ENCODE measurements at places on chromosomes 1 and 21.

GRCh38 chr1:119324198-119324597 is 44.4 kb upstream of the HAO2 start:
- DNase-seq = no peak

DNA sequence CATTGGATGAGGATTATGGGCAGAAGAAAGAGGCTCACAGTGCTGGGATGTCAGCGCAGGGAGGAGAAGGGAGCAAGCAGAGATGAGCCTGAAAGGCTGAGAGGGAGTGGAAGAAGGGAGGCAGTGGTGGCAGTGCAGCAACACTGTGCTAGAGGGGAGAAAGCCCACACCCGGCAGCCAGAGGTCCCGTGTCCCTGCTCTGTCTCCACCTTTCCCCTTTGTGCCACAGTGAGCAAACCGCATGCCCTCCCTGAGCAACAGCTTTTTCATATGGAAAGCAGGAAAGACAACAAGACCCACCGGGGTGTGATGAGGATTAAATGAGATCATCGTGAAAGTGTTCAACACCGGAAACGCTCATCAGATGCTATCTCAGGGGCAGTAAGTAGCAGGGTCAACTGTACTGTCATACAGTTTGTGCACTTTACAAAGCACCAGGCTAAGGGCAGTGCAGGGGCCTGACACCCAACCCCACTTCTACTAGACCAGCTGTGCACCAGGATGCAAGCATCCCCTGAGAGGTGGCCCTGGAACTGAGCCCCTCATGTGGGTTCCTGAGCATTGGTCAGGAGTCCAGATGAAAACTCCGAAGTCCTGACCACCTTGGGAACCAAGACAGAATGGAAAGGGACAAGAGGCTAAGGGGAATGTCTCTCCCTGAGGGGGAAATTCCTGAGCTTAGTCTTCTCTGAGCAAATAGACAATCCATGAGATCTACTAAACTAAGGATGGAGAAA is 9.1 kb downstream of the NHLH1 start:
- DNase-seq = peak; percentile 20

DNA sequence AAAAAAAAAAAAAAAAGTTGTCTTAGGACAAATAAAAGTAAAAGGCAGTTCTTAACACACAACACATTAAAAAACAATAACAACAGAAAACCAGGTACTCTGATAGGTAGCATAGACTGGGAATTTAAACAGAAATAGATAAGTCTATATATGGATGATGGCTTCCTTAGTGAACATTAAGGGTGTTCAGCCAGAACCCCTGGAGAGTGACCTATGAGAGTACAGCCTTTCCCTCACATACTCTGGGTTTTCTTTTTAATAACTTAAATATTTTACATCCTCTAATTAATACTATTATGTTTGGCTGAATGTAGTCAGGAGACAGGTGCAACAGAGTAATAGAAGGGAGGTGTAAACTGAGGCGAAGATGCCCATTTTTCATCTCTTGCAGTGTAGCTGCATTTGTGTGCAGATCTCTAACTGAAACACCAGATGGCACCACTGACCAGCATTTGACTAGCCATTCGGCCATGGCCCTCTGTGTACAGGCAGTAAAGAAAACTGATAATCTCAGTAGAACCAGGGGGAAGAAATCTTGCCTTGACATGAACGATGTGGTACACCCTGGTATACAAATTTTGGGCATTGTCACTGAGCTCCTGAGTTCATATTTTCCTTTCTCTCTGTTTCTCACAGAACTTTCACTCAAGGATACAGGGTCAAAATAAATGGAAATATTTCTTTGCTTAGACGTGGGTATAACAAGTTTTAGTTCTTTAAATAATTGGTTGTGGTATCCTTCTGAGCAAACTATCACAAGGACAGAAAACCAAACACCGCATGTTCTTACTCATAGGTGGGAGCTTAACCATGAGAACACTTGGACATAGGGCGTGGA is 7.6 kb downstream of the TTF2 start:
- peak; percentile 59 for DNase-seq

DNA sequence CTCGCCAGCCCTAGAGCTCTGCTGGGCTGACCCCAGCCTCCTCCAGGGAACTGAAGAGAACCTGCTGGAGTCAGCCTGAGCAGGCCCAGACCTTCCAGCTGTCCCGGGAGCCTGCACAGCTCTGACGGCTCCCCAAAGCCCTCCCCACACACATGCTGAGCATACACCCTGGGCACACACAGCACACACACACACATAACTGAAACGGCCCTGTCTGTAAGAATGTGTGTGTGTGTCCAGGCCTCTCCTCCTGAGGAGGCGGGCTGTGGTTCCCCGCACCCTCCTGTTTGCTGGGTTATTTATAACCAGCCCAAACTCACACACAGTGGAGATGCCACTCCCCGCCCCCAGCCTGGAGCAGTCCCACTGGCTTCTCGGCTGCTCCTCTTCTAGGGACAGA is 20.2 kb downstream of the SDC3 start:
- peak; percentile 83 for DNase-seq

DNA sequence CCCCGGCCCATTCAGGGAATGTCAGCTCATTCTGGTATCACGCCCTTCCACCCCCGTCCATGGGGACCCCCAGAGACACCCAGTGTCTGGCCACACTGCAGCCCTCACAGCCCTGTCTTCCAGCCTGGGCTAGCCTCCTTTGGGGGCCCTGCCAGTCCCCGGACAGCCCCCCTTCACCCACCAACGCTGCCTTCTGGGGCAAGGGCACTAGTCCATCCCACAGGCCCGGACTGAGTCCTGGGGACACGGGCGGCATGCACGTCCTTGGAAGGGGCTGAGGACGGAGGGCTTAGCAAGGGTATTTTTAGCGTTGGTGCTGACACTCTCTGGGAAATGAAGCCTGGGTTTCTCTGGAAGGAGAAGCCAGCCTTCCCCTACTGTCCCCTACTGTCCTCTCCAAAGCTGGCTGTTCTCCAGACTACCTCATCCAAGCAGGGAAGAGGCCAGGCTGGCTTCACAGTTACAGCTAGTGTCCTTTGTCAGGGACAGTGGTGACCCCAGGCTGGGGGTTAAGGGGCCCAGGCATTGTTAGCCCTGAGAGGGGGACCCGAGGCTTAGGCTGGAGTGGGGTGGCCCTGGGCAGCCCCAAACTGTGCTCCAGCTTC is 39.5 kb downstream of the COQ8A start:
- DNase-seq = no peak

DNA sequence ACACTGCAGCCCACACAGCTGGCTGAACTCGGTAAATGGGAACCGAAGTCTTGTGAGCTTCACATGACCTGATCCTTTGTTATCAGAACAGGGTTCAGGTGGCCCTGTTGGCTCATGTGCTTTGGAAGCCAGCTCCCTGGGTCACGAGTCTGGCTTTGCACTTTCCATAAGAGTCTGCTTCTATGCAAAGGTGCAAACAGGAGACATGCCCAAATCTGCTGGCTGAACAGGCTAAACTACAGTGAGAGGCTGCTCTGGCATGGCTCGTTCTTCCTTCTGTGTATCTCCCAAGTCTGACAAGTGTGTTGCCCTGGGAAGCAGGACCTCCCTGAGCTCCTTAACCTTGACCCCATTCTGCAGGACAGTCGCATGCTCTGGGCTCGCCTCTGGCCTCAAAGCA is 549.6 kb downstream of the KIF26B start:
- DNase-seq = no peak

- DNase-seq = no peak
Observed at GRCh38 chr1:54507033-54507870, 40.8 kb upstream of the ACOT11 start.

- DNase-seq = peak; percentile 96
Observed at GRCh38 chr1:163069142-163069541, at the start of gene RGS4. TSS of gene RGS4 (plus strand) at chr1:163069361. CDS start at chr1:163069485, 124 bp downstream.

- DNase-seq = no peak
Observed at GRCh38 chr1:26706315-26706714, 10.5 kb downstream of the ARID1A start.

GRCh38 chr21:26840201-26840600 is 5.0 kb downstream of the ADAMTS1 start:
- no peak for DNase-seq

DNA sequence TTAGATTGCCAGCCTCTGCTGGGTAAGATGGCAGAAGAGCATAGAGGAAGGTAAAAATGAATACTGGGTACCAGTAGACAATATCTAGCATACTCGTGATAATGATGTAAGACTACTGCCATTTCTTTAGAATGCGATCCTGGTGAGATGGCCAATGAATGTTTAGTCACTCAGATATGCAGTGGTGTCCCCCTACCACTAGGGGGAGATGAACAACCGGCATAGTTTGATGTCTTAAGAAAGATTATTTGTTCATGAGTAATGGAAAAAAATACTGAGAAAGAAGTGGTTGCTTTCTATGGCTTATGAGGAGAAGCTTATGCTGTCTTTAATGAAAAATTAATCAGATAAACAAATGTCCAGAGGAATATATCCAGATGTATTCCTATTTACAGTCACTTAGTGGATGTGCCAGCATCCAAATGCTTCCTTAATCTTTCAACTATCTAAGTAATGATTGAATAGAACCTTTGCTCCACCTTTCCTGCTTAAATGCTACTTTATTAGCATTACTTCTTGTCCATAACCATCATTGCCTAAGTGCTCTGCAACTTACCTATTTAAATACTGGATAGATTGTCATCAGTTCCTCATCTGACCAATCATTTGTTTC is 256.6 kb downstream of the ST6GALNAC3 start:
- peak; percentile 78 for DNase-seq

DNA sequence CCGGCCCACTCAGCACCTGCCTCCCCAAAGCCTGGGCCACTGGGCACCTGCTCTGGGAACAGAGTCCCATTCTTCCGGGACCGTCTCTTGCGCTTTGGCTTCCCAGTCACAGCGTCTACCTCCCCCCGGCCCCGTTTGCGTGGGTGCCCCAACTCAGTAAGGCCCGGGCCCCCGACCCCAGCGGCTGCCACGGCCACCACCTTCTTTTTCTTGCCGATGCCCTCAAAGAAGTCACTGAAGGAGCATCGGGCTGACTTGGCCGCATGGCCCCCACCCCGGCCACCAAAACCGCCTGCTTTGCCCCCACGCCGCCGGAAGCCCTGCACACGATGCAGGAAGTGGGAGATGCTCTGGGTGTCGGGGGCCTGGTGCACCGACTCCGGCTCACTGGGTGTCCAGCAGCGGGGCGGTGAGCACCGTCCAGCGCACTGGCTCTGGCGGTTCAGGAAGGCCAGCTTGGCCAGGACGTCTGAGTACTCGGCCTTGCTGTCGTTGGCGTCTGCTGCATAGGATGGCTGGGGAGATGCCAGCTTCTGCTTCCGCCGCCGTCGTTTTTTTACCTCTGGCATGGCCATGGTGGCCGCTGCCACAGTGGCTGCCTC is 54.0 kb downstream of the AHDC1 start:
- no peak for DNase-seq

DNA sequence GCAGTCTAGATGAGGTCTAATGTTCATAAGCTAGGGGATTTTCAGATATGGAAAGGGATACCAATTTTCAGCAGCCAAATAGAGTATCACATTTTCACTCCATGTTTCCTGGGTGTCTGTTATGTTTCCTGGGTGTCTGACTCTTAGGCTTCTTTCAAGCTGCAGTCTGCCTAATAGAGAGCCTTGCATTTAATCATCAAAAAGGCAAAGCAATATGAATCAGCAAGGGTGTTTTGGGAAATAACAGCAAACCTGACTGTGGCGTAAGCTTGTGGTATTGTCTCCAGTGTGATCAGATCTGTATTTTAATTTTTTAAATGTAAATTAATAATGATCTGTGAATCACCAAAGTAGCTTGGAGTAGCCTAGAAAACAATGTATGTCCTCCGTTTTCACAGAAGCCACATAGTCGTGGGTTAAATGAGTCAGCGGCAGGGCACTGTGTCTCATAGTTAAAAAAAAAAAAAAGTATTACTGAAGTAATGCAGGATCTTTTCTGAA is 10.4 kb downstream of the LGALS8 start:
- DNase-seq = peak; percentile 76

DNA sequence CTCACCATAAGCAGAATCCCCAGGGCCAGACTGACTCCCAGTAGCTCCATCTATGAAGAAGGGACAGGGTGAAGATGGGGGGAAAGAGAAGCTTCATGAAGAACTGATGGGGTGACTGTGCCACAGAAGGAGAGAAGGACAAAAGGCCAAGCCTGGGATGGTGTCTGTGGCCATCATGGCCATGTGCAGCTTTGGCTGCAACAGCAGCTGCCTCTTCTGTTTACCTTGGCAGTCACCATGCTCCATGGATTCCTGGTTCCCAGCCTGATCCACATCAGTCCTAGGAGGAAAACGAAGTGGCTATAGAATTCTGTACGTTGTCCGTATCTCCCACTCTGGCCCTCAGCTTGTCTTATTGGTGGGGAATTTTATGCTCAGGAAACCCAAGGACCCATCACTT is 12.0 kb downstream of the SEMA6C start:
- DNase-seq = no peak

- peak; percentile 33 for DNase-seq
Observed at GRCh38 chr1:248858096-248858890, 592 bp downstream of the ZNF692 start.

GRCh38 chr1:172969611-172970010 is 81.1 kb downstream of the TNFSF18 start:
- peak; percentile 93 for DNase-seq

- peak; percentile 16 for DNase-seq
Observed at GRCh38 chr1:3069491-3070308, 697 bp downstream of the PRDM16 start.

DNA sequence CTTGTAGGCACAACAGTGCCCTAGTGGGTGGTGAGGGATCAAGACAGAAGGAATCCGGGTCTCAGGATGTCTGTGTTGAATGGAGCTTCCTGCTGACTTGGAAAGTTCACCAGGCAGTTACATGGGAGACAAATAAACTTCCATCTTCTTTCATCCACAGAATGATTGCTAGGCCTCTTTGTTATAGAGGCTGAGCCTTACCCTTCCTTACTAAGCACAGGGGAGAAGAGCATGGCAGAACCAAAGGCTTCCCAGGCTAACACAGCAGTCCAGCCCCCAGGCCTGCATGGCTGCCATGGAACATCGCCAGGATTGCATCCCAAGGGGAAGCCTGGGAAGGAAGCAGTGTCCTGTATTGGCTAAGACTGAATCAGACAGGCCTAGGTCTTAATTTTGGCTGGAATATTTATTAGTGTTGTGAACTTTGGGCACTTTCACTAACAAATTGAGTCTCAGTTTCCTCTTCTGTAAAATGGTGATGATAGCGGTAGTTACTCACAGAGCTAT is 18.7 kb downstream of the HEYL start:
- no peak for DNase-seq

GRCh38 chr1:185998391-185998790 is 264.2 kb downstream of the HMCN1 start:
- peak; percentile 2 for DNase-seq

DNA sequence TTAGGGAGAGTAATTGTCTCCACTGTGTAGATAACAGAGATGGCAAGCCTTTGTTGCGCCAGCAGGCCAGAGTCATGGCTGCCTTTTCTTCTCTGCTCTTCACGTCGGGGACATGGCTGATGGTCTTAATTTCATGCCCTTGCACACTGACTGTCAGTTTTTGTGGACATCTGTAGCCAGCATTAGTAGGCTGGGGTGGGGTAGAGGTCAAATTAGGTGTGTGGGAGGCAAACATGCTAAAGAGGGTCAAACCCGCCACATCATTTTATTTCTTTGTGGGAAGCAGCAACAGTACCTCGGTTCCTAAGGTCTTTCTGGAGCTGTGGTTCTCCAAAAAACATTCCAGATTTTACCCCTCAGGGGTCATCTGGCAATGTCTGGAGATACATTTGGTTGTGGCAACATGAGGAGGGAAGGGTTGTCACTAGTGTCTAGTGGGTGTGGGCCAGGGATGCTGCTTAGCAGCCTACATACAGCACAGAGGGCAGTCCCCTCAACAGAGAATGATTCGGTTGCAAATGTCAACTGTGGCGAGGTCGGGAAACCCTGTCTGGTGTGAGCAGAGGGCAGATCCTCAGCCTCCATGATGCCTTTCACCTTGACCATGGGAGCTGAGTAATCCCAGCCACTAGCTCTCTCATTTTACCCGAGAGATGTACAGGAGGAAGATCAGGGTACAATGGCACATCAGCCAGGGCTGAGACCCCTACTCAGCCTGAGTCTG is 14.7 kb downstream of the RUNX1 start:
- DNase-seq = no peak

All from amniotic epithelial cell (primary cell).